ENCODE measurements at places on chromosomes 3 and 15.

DNA sequence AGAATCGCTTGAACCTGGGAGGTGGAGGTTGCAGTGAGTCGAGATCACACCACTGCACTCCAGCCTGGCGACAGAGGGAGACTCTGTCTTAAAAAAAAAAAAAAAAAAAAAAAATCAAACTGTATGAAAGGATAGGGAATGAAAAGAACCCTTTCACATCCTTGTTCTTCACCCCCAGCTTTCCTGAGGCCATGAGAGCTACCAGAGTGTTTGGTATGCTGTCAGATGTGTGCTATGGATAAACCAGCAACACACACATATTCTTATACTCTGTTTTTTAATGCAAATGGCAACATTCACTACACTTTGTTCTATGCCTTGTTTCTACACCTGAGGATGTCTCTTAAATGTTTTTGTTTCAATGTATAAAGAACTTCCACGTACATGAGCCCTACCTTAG is 33.5 kb downstream of the RPL22L1 start:
- DNase-seq, result no peak

- no peak for DNase-seq
Measured at GRCh38 chr15:68776477-68777270, 44.0 kb downstream of the ANP32A start.

DNA sequence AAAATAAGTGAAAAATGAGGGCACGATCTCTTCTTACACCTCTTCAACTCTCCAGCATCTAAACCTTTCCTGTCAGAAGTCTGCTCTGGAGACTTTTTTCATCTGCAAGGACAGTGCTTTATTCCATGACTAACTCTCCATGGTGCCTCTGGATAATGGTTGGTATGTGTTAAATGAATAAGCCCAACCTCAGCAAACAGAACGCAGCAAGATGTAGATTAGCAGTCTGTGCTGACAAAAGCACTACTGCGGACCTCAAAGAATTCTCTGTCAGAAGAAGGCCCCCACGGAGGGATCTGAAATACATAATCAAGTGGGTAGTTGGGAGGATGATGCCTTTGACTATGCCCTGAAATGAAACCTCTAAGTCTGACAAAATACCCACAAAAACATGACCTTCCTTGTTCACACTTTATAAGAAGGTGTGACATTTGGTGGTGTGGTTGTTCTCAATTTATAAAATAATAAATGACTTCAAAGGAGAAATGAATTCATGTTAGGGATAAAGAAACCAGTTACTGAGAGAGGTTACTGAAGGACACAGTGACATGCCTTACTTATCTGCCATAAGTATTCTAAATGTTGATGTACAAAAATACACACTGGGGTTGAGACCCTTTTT is 43.2 kb upstream of the ADCY5 start:
- no peak for DNase-seq

DNA sequence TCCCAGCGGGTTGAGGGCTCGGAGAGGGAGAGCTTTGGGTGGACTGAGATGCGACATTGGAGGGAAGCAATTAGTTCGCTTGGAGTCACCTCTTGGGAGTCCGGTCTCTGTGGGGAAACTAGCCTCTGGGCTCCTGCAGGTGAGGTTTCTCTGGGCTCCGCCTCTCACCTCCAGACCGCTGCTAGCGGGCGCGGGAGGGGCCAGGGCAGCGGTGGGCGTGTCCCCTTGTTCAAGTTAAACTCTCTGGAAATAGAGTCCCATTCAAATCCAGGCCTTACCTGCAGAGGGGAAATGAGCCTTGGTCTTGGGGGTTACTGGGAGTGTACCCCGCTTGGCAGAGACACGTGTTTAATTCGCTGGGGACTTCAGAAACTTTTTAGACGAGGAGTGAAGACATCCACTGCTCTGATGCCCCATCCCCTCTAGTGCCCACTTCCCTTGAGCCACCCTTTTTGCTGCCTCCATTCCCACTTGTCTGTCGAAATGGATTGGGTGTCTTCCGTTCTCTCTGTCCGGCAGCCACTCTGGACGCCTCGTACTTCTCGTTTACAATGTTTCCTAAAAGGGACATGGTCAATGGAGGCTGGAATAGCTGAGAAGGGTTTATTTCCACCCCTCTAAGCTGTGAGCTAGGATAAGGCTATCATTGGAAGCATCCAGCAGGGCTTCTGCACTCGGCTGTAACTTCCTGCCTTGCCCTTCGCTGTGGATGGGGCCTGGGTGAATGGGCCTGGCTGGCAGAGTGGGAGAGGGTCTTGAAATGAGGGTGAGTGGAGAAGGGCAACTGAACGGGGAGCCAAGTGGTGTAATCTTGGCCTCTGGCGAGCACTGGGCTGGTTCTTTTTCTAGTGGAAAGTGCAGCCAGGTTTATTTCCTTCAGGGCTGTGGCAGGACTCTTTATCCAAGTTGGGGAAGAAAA is 1.1 kb downstream of the MITF start:
- DNase-seq, result no peak

DNA sequence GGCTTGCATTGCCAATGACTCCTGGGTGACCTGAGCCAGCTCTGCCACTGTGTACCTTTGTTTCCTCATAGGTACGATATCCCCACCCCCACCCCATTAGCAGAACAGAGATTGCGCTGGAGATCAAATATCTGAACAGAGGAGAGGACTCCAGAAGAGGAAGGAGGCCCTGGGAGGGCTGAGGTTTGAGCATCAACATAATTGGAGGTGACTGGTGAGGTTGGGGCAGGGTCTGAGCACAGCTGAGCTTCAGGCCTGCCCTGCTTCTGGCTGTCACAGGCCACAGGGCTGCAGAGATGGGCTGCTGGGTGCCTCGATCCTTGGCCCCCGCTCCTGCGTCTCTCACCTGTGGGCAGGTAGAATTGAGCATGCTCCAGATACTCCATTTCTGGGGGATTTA is 21.3 kb upstream of the CACNA2D2 start:
- no peak for DNase-seq

- DNase-seq, result no peak
Measured at GRCh38 chr3:13874891-13875290, 5.0 kb downstream of the WNT7A start.

DNA sequence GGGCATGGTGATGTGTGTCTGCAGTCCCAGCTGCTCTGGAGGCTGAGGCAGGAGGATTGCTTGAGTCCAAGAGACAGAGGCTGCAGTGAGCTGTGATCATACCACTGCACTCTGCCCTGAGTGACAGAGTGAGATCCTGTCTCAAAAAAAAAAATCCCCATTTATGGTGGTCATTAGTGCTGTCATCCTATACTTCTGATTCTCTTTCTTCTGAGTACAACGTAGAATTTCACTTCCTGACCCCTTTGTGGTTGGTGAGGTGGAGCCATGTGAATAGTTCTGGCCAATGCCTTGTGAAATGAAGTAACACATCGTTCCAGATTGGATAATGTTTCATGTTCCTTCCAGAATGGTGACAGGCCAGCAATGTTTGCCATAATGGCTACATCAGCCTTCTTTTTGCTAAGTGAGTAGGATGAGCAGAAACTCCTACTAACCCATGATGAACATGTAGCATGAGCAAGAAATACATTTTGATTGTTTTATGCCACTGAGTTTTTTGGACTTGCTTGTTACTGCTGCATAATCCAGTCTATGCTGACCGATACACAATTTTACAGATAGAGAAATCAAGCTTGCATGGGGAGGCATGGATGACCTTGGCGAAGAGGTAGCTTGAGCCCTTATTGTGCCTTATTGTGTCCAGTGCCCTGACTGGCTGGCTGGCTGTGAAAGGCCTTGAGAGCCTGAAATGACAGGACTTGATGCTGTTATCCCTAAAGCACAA is 30.9 kb upstream of the TLE3 start:
- DNase-seq, result no peak

DNA sequence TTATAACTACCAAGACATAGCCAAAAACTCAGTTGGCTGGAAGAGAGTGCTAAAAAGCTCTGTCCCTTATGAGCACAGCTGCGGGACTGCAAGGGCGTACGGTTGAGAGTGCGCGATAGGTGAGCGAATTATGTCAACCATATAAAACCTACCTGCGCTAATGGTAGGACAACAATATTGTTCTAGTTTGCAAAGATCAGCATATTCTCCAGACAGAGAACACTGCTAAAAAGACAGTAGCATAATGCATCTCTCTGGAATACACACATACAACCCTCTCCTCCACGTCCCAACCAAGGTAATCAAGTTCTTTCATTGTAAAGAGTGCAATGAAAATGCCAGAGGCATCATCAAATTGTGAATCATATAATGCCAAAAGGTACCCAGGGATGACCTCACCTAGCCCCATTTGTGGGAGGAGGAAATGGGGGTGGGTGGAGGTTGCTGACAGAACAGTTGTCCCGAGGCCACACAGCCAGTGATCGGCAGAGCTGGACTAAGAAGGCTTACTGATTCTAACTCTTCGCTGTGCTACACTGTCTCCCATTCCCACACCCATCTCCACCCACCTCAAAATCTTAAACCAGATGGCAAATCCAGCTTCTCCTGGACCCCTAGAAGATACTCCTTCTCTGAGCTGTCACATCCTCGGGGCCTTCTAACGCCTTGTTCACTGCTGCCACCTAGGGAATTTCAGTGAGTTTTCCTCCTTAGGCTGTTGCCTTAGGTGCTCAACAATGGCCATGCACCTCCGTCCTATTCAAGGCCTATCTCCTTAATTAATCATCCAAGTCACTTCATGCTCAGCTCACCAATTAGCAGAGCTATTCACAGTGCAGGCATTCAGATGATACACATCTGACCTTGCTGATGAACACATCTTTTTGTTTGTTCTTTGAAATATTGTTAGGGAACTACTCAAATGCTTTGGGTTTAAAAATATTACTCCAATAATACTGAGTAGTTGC is 60.7 kb downstream of the RPL22L1 start:
- peak; percentile 80 for DNase-seq

- DNase-seq, result no peak
Measured at GRCh38 chr15:95470529-95470928, 860.0 kb upstream of the NR2F2 start.

DNA sequence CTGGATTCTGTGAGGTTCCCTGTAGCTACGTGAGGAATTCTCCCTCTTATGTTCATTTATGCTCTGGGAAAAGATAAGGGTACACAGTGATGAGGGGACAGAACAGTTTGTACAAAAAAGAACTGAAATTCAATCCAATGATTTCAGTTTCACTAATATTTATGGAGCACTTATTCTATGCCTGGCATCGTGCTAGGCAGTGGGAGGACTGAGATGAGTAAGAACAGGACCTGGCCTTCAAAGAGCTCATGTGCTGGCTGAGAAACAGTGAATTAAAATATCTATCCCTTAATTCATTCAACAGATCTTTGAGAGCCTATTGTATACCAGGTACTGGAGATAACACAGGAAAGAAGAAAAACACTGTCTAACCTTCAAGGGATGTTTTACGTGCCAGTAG is 22.2 kb downstream of the SSR3 start:
- no peak for DNase-seq

DNA sequence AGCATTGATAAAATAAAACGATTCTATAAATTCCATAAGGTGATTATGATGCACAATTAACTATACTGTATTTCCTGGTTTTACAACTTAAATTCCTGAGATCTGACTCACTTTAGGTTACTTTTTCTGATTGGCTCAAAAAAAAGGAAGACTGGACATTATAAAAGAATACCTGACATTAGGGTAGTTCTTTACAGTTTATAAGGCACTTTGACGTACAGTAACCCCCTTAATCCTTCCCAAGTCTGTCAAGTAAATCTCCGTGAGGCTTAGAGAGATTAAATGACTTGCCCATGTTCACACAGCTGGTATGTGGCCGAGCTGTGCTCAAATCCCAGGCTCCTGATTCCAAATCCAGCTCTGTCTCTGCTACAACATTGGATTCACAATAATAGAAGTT is 1.0 kb upstream of the SLTM start:
- no peak for DNase-seq

- peak; percentile 69 for DNase-seq
Measured at GRCh38 chr3:64859625-64860535, 172.1 kb upstream of the ADAMTS9 start.

DNA sequence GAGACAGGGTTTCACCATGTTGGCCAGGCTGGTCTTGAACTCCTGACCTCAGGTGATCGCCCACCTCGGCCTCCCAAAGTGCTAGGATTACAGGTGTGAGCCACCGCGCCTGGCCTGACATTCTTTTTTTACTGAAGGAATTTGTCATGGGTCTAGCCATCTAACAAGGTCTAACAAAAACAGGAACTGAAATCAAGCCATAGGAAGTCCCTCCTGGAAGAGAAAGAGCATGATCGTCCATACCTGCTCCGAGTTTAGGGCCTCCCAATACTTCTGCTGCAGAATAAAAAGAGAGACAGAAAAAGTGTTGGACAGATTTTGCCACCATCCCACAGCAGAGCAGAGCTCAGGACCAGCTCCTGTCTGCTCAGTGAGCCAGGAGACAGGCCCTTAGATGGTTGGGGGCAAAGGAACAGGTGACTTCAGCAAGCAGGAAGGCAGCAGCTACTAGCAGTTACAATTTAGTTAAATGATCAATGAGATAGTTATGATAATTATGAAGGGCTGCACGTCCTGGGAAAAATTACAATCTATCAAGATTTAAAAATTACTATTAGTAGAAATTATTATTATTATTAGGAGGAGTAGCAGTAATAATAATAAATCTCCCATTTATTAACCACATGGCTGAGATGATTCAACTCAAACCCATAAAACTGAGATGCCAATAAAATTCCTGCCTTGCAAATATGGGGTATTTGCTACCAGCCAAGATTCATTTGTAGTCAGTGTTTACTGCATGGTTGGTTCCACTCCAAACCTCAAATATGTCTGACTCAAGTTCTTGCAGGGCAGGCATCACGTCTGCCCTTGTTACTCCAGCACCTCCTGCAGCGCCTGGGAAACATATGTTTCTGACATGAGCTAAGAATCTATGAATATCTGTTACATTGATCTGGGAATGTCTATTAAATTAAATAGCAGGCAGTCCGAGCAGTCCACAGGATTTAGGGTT is 40.1 kb downstream of the TMEM44 start:
- peak; percentile 100 for DNase-seq

GRCh38 chr3:53188720-53189119 is 27.7 kb downstream of the PRKCD start:
- DNase-seq, result no peak

GRCh38 chr3:31918179-31919150 is 62.6 kb downstream of the OSBPL10 start:
- DNase-seq, result no peak

DNA sequence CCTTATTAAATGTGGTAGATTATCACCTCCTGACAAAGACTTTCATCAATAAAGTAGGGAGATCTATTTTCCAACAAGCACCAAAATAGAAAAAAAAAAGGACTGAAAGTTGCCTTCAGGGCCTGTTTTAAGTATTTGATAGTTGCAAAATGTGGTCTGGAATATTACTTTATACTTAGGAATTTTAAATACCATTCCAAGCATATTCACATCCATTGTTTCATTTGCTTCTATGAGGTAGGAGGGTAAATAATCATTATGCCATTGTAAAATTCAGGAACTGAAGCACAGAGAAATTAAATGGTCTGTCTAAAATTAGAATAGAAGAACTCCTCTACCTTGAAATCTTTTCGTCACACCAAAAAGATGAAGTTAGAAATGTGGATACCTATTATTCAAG is 110.0 kb downstream of the TMCC1 start:
- peak; percentile 76 for DNase-seq

DNA sequence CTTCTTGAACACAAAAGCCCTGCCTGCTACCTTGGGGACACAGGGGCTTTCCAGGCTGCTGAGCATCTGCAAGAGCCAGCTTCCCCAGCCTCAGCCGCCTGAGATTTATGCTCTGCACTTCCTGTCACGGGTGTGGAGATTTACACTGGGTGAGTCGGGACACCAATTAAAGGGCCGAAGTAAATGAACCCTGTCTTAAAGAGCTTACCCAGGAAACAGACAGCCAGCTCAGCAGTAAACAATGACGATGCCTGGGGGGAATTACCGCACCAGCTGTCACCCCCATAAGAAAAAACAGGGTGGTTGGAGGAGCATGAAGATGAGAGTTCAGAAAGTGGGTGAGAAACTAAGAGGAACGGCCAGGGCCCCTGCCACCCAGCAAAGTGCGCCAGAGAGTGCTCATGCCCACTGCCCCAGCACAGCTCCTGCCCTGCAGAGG is 37.5 kb upstream of the IQSEC1 start:
- peak; percentile 11 for DNase-seq

Measured in AG10803 (cell line).